T-helper 2 cell (primary cell): ENCODE measurements at places on chromosomes 3 and 15.

- no peak for DNase-seq
Observed at GRCh38 chr3:196311-197148, at the start of gene CHL1. TSS of gene CHL1 (plus strand) at chr3:196763. CDS start at chr3:319777, 123,014 bp downstream.

DNA sequence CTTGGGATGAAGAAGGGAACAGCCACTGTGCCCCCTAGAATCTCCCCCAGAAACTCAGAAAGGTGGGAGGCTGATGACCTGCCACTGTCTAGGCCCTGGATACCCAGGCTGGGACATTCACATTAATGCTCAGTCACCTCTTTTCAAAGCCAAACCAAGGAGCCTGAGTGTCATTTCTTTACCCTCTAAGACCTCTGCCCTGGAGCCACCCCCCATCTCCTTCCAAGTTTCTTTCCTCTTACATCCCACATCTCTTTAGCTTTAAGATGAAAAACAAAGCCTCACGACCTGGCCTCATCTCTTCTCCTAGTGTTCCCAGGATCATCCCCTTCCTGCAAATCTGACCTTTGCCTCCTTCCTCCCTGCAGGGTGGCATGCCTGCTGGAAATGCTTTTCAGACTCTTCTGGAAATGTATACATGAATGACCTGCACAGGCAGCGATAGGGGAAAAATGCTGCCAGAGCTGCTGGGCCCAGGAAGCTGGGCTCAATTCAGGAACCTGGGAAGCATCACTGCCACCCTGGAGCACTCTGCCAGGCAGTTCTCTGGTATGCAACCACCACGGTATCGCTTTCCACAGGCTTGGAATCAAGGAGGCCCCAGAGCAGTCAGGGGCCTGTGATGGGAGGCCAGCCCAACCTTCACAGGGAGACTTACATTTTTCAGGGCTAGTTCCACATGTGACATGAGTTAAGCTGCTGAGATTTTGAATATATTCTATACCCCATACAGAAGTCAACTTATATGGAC lies 67.6 kb downstream of the DAPK2 start:
- no peak for DNase-seq

GRCh38 chr15:53247041-53247708 lies 457.0 kb upstream of the ONECUT1 start:
- DNase-seq = no peak

GRCh38 chr3:16504692-16505091 lies 8.8 kb downstream of the RFTN1 start:
- no peak for DNase-seq

DNA sequence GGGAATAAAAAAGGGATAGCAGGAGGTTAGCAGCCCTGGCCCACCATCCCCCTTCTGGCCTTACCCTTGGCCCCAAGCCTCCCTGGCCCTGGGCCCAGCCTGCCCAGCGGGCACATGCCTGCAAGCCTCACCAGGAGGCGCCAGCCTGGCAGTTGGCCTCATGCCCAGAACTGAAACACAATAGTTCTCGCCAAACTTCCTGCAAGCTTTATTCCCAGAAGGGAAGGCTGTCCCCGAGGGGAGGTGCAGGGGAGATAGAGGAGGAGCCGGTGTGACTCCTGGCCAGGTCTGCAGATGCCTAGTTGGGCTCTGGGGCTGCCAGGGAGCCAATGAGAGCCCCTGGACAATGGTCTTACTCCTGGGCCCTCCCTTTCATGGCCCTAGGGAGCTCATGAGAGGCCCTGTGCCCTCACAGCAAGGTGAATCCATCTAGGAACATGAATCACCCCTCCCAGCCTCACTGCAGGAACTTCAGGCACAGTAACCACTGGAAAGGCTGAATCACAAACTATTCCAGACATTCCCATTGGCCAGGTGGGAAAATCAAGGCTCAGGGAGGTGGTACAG lies 4.0 kb downstream of the CCDC33 start:
- DNase-seq = no peak

DNA sequence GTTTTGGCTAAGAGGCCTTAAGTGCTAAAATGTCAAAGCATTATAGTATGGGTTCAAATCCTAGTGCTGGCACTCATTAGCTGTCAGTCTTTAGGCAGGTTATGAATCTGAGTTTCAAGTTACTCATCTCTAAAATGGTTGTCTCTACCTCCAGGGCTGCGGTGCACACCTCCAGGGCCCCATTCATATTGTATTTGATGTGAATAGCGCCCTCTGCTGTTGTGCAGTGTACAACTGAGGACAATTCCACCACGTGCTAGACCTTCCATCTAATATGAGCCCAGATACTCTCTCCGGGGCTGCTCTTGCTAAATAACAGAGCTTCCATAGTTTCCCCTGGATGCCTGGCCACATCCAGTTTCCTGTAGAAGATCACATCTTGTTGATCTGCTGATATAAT lies 54.3 kb downstream of the OXNAD1 start:
- peak; percentile 62 for DNase-seq

DNA sequence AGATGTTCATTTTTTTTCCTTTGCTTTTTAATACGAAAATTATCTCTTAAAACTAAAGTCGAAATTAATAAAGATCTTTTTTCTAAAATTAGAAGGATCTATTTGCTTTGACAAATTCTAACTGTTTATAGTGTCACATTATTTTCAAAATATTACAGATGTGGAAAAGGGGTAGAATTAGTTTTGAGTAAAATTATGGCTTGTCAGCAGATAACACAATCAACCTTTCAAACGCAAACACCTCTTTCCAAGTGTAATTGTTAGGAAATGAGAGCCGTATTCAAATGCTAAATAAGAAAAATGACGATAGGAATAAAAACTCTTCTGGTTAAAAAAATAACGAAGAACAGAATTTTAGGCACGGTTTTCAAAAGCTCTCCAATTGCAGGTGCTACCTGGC lies 704.7 kb downstream of the NLGN1 start:
- DNase-seq = no peak

DNA sequence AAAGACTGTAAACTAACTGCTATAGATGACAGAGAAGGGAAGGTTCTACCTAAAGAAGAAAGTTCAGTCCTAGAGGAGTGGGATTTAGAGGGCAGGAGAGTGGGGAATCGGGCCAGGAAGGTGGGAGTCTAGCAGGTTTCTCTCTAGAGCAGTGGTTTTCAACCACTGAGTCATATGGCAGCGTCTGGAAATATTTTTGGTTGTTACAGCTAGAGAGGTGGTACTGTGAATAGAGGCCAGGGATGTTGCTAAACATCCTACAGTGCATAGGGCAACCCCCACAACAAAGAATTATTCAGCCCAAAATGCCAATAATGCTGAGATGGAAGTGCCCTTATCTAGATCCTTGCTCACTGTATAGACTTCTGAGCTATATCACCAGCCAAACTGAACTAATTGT lies 28.7 kb downstream of the ATP1B3 start:
- no peak for DNase-seq

DNA sequence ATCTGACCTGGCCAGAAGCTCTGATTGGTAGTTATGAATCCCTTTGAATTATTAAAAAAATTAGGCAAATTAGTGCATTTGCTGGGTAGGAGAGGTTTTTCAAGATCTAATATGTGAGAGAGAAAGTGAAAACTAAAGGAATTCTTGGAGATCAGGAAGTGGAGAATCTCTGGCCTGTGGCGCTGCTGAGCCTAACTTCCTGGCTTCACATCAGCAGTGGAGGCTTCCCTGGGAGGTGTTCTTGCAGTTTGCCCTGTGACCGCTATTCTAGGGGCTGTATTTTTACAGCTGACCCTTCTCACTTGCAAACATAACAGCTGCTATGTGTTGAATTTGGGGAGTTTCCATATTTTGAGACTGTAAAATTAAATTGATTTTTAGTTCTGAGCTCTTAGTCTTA lies 166.4 kb downstream of the ATG7 start:
- no peak for DNase-seq
